HFFc6 (cell line): ENCODE measurements at places on chromosomes 4 and X. TPM values are rescaled to one million over a fixed set of nuclear protein-coding genes. Genes with fewer than 3 reads are reported as not detected.
A peak's percentile ranks its signal among the peaks of the same experiment; 100 is the strongest.

The EDA2R gene
- total RNA-seq = 24.6 to 28.2 TPM (median 27.0 TPM) in 3 replicates

The PPP4R3C gene
- not detected in 3 replicates for total RNA-seq

The CDKL2 gene
- total RNA-seq = 0.14 to 0.41 TPM (median 0.24 TPM) in 3 replicates

The LAMP2 gene
- total RNA-seq = 98.2 to 115 TPM (median 109 TPM) in 3 replicates

The HS6ST2 gene
- not detected in 3 replicates for total RNA-seq

The KCTD8 gene
- not detected in 3 replicates for total RNA-seq

The SASH3 gene
- not detected in 3 replicates for total RNA-seq

The KDR gene
- total RNA-seq = not detected in 3 replicates

The NAA11 gene
- total RNA-seq = not detected in 3 replicates

The SMR3B gene
- not detected in 3 replicates for total RNA-seq

The XAGE1A gene
- not detected in 2 replicates for total RNA-seq

- DNase-seq = no peak
These were observed 16.7 kb downstream of the ABLIM2 start for GRCh38 chr4:8141935-8142334.

- peak; percentile 65 for DNase-seq
These were observed 80.8 kb upstream of the BMPR1B start for GRCh38 chr4:94676970-94677369.

- DNase-seq = no peak
These were observed 566.0 kb upstream of the TENM3 start for GRCh38 chr4:181677201-181677600.

DNA sequence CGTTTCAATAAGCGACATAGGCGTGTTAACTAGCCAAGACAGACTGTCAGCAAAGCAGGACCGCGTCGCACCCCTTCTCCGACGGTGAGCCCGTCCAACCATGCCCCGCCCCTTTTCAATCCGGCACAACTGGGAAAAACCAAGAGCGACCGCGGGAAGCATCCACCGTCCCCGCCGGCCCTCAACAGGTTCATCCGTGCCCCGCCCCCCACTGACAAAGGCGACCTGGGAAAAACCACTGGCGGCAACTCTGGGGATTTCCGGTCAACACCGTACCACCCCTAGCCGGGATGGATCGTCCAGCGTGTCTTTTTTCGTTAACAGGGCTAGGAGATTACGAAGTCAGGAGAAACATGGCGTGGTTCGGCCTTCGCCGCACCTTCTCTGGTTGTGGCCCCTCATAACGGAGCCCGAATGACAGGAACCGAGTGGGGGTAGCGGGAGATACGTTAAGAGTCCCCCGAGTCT lies 377 bp downstream of the TIMM17B start:
- peak; percentile 56 for DNase-seq

GRCh38 chrX:11740794-11741193 lies 17.2 kb upstream of the MSL3 start:
- DNase-seq = no peak

DNA sequence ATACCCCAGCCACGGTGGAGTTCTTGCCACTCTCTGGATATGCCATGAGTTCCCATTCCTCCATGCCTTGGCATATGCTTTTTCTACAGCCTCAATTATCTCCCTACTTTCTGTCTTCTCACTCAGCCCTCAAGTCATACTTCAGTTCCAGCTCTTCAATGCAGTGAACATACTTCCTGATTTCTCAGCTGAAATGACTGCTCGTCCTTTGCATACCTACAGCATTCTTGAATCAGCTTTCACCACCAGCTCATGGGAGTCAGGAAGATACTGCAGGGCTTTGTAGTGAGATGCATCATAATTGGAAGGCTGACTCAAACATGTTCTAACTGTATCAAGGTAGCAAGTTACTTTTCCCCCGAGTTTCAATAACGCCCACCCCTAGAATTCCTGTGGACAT lies 118.4 kb downstream of the APBB2 start:
- DNase-seq = peak; percentile 80

GRCh38 chr4:78510681-78511080 lies 40.9 kb upstream of the ANXA3 start:
- peak; percentile 17 for DNase-seq

DNA sequence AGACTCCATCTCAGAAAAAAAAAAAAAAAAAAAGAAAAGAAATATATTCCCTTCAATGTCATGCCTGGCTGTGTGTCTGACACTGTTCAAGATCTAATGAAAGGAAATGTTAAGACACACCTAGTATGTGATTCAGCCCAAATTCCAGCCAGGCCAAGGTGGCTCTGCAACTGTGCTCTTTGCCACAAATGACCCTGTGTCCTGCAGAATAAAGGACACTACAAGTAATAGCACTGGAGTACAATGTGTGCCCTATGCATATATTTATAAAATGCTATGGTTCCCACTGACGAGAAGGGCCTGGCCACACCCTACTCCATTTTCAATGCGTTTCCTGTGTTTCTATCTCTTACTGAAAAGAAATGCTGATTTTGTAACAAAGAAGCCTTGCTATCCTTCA lies 98.0 kb upstream of the SORBS2 start:
- DNase-seq = no peak

- peak; percentile 87 for DNase-seq
These were observed 44.3 kb downstream of the NYX start for GRCh38 chrX:41491267-41492004.

GRCh38 chrX:39630344-39630743 lies 467.4 kb downstream of the BCOR start:
- no peak for DNase-seq

DNA sequence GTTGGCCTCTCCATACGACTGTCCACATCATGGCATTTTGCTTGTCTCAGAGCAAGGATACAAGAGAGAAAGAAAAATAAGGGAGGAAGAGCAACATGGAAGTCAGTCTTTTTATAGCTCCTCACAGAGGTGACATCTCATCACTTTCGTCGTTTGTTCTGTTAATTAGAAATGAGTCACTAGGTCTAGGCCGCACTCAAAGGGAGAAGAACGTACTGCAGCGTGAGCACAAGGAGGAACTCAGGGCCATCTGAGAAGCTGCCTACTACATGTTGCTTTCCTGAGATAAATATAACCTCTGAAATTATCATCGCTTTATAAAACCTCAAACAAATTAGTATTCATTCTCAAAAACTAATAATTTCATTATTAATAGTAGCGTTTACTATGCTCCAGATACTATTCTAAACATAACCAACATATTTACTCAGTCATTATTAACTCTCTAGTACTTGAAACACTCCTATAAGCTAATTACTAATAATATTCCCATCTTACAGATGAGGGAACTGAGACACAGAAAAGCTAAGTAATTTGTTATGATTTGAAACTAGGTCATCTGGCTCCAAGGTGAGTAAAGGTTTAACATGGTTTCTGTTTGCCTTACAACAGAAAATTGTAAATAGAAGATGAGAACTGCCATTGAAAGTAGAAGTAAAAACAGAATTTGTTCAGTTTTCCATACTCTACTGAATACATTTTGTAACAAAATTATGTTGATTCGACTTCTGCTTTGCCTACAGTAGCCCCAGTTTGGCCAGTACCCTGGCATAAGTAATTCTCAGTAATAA lies 213.2 kb upstream of the UGT8 start:
- DNase-seq = no peak

- DNase-seq = no peak
These were observed at the start of gene GABRB1 for GRCh38 chr4:47031011-47031678. TSS of gene GABRB1 (plus strand) at chr4:47031567.

- no peak for DNase-seq
These were observed 824 bp upstream of the HMGB3 start for GRCh38 chrX:150982235-150982787.

DNA sequence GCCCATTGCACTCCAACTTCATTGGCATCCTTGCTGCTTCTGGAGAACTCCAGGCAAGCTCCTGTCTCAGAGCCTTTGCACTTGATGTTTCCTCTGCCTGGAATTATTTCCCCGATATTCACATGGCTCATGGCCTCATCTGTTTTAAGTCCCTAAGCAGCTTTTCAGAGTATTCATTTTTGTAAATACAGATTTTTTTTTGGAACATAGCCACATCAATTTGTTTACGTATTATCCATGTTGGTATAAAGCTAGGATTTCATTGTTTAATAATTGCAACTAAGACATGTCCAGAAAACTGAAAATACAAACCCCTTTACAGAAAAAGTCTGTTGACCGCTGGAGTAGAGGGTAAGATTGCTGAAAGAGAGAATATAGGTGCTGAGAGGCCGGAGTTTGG lies 142.0 kb downstream of the CAMK2D start:
- no peak for DNase-seq

DNA sequence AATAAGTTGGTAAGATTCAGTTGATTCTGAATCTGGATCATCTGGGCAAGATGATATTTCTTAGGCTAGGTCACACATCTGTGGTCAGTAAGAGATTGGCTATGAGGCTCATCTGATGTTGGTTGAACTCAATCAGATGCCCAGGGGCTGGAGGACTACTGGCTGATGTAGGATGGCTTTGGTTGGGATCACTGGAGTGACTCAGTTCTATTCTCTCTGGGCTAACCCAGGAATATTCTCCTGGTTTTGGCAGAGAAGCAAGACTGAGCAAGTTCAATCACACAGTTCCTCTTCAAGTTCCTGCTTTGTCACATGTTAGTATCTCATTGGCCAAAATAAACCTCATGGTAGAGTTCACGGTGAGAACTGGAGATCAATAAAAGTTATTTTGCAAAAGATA lies 902.3 kb upstream of the SLIT2 start:
- no peak for DNase-seq

DNA sequence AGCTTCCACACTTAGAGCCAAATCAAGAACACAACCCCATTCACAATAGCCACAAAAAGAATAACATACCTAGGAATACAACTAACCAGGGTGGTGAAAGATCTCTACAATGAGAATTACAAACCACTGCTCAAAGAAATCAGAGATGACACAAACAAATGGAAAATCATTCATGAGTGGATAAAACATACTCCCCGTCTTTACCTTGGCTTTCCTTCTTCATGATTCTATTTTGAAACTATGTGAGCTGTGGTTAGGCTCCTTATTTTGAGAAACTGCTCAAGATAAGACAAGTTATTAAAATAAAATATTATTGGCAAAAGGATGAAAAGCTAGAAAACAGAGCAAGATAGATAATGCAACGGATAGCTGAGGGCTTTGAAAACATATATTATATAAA lies 598.1 kb upstream of the FAT1 start:
- no peak for DNase-seq

DNA sequence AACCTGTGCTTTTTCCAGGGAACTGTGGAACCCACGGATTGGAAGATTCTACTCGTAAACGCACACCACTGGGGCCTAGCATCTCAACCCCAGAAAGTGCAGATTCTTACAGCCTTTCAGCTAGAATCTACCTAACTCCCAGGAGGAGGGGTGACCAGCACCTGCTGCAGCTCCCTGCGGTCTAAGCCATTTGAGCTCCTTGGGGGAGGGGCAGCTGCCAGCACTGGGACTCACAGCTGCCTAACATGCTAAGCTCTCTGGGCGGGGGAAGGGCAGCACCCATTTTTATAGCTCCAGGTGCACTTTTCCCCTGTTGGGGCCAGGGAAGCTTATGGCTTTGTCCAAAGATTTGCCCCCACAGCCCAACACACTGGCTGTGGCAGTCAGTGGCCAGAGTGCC lies 595.7 kb upstream of the EPHA5 start:
- no peak for DNase-seq

DNA sequence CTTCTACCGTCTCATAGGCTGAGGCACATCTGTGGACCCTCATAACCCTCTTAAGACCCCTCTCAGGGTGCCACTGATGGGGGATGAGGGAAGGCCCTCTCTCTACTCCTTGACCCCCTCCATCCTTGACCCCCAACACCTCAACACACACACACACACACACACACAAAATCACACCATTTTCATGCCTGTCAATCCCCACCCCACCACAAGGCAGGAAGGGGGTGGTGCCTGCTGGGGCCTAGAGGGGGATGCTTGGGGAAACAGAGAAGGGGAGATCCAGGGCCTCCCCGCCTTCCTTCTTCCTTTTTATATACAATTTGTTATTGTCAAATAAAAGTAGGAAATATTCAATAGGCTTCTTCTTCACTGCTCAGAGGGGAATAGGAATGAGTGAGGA lies 1.2 kb upstream of the EBP start:
- DNase-seq = no peak

DNA sequence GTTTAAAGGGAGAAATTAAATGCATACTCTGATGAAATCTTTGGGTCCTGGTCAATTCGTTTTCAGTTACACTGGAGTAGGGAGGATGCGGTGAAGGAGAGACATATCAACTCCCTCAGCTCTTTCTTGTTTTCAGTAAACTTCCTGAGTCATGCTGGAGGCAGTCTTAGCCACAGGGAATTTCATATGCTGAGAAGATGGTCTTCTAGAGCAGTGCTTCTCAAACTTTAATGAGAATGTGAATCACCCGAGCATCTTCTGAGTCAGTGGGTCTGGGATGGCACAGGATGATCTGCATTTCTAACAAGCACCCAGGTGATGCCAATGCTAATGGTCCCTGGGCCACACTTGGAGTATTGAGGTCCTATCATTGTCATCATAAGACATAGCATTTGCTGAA lies 214.5 kb downstream of the KIT start:
- DNase-seq = peak; percentile 15

- DNase-seq = no peak
These were observed 135.2 kb upstream of the RASGEF1B start for GRCh38 chr4:81606801-81607501.

GRCh38 chr4:6674500-6675149 lies 19.1 kb upstream of the S100P start:
- DNase-seq = no peak

GRCh38 chrX:106730401-106730800 lies 3.9 kb downstream of the RNF128 start:
- no peak for DNase-seq

DNA sequence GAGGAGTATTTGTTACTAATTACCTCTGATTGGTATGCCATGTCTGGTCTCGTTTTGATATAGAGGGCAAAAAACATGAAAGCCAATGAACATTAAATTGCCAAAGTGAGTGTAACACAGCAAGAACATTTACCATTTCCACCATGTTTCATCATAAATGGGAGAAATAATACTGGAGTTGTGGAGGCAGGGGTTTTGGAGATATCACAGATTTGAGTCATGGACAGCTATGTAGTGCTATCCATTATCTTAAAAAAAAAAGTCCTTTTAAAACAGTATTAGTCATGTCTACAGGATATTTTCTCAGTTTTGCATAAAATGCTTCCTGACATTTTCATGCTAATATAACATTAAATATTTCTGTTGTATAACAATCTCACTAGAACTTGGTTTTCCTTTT lies 301.2 kb downstream of the IL1RAPL1 start:
- no peak for DNase-seq

- no peak for DNase-seq
These were observed 10.2 kb upstream of the ATP6AP2 start for GRCh38 chrX:40570346-40571093.

GRCh38 chr4:96390404-96390803 lies 550.5 kb downstream of the PDHA2 start:
- no peak for DNase-seq

- DNase-seq = no peak
These were observed 425.7 kb upstream of the ZFP42 start for GRCh38 chr4:187569871-187570270.

DNA sequence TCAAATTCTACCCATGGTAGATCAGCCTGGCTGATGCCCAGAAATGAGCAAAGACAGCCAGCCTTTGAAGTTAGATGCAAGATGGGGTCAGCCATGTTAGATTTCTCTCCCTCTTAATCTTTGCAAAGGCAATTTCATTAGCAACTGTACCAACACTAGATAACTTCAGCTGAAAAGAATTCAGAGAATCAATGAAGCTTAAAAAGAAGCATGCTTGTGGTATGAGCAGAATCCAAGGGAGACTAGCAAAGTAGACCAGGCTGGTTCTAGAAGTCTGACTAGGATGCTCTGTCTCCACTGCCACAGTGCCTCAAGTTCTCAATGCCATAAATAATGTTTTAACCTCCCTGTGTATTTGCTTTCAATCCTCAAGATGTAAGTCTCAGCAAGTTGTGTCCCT lies 247.3 kb downstream of the SLC7A11 start:
- DNase-seq = peak; percentile 54
